NCI-H1105 treated with DMSO at 0.1 percent for 48 hours (cell line): ENCODE measurements at places on chromosomes 4 and X.
A peak's percentile ranks its signal among the peaks of the same experiment; 100 is the strongest.

GRCh38 chr4:47538111-47538824, 53.2 kb downstream of the ATP10D start:
- no peak for DNase-seq

- no peak for DNase-seq
These were observed 80.1 kb upstream of the SHOX start for GRCh38 chrX:550514-550913.

DNA sequence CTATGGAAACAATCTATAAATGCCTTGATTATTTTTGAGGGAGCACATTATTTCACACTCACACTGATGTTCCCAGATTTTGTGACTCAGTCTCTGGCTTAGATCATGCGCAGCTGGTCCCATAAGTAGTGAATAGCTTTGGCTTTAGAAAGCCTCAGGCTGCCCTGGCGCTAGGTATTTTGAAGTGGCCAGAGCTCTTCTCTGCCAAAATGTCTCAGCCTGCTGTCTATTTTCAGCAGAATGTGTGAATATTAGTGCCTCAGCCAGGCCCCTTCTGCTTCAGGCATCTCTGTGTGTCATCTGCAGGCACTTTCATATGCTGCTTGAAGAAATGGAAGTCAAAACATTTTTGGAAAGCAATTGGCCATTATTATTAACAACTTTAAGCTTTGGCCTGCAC, 931.0 kb upstream of the INTU start:
- peak; percentile 15 for DNase-seq

DNA sequence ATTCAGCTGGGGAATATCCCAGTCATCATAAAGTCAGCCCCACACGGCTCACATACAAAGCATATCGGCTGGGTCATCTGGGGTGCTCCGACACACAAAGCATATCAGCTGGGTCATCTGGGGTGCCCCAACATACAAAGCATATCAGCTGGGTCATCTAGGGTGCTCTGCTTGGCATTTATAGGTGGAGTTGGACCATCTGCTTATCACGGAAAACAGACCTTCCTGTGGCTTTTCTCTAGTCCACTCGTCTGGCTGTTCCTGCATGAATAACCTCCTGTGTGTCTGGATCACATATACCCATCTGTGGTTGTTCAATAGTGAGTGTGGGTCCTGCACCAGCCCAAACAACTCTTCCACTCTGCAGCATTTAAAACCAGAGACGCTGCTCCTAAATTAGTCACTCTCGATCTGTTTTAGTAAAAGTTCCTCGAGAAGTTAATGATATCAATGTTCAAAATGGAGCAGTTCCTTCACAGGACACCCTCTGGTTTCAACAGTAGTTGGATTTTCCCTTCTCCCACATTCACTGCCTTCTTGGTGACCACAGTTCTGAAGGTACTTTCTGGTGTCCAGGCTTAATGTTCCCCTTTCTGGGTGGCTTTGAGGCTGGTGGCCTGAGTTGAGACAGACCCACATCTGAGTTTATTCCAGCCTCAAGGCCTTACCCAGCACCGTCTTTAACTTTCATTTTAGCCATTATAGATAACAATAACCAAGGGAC, 70.0 kb upstream of the FRG1 start:
- DNase-seq, result no peak

DNA sequence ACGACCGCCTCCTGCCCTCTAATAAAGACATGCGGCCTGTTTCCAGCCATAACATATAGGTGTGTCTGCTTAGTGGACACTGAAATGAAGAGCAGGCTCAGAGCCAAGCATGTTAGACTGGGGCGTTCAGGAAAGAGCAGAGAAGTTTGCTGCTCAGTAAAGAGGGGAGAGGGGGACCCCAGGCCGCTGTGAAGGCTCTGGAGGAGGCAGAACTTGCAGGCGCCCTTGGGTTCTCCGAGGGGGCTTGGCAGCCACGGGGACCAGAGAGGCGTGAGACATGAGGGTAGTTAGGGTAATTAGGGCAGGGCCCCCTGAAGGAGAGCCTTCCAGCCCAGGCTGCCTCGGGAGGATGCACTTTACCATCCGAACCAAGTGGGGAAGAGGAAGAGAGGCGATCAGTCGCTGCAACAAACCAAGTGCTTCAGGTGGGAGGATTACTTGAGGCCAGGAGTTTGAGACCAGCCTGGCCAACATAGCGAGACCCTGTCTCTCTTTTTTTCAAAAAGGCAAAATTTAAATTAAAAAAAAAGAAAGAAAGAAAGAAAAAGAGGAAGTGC, 46.6 kb upstream of the CDKN2AIP start:
- DNase-seq, result no peak

DNA sequence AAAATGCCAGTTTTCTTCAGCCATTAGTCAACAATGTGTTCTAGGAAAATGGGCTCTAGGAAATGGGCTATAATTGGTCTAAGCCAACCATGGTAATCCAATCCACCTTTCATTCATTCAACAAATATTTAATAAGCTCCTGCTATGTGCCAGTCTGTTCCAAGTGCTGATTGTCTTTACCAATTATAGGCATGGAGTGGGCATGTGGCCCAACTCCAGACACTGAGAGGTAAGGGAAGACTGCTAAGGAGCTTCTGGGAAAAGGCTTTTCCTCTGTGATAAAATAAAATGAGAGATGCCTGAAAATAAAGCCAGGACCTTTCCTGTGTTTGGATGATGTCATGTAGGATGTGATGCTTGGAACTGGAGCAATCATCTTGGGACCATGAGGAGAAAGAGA, 43.3 kb downstream of the HOPX start:
- DNase-seq, result peak; percentile 3

- no peak for DNase-seq
These were observed 13.6 kb upstream of the ABLIM2 start for GRCh38 chr4:8171984-8172924.

DNA sequence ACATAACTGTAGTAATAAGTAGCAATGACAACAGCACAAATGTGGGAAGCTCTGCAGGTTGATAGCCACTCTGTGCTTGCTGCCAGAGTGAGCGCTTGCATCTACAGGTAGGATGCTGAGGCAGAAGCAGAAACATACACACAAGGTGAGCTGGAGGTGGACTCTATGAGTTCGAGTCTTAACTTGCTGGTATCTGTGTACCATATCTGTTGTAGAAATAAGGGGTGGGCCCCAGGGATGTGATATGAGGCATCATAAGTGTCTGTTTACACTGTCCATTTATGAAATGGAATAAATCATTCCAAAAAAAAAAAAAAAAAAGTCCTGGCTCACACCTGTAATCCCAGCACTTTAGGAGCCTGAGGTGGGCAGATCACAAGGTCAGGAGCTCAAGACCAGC, 32.8 kb upstream of the EIF4E start:
- DNase-seq, result no peak

DNA sequence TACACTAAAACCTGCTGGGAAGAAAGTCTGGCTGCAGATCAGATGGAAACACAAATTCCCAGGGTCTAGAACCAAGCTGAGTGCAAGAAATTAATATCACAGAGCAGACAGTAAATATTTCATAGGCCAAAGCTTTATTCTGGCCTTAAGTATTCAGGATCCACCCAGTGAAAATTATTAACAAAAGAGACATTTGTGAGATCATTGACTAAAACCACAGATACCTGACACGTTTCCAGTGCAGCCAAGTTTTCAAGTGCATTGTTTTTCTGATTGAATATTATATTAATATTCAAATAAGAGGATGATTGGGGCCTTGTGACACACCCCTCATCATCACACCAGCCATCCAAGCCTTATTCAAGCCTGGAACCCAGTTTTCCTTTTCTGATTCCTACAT, 10.3 kb downstream of the ELOVL6 start:
- DNase-seq, result no peak

GRCh38 chrX:11575332-11575731, 90.4 kb downstream of the ARHGAP6 start:
- no peak for DNase-seq

DNA sequence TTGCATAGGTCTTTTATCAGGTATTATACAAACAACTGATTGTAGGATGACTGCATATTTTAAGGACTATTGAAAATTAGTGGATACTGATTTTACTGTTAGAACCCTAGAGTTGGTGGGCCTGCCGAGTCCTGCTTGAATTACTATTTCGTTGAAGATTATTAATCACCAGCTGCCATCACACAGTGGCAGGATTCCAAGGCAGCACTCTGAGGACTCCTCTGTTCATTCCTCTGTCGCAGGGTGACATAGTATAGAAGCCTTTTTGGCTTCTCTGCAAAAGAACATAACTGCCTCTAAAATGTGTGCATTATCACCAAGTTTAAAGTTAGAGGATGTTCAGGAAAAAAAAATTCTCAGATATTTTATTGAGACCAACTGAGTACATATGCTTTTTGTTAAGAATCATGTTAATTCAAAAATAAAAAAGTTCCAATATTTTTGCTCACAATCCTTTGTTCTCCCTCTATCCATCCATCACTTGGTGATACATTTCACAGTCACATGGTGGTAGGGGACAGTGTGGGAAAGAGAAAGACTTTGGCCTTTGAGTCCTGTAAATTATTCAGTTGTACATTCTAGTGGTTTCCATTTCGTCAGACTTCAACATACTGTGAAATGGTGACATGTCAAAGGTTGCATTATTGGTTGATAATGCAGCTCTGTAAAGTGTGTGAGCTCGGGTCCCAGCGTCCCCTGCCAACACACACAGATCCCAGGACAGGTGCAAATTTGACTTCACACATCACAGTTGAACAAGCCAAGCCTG, 332.5 kb downstream of the GRID2 start:
- DNase-seq, result peak; percentile 3

DNA sequence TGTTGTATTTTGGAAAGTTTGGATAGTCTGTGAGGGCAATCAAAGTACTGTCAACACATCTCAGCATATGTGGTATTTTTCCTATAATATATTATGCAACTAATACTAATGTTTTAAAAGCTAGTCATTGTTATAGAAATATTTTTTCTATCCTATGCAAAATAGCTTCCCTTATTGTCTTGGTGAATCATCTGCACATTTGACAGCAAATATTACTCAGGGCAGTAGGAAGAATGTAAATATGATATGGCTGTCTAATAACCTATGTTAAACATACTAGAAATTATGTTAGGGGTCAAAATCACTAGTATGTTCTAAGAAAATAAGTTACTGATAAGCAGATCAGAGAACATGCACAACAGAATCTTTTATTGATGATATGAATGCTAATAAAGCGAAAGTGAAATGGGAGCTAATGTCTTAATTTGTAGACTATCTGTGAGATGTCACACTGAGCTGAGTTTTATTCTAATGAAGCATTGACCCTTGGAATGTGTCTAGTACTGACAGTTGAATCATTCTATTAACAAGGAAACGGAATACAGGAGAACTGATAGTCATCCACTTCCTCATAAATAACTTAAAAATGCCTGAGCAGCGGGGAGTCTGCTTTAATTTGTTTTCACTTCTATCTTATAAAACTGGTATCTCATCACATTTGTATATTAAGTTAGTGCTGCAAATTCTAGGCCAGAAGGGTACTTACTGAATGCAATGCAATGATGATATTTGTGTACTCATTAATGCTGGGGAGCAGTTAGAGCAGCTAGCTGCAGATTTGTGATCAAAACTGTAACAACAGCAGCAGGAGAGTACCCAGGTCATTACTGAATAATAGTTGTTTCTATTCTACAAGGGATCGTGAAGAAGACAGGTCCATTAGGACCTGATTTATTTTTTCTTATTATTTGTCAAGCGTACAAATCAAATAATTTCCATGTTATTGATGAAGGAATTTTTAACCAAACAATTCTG, 440.3 kb upstream of the AADAT start:
- no peak for DNase-seq

GRCh38 chr4:142238589-142238988, 602.2 kb downstream of the IL15 start:
- no peak for DNase-seq

- DNase-seq, result no peak
These were observed 205.9 kb downstream of the TLL1 start for GRCh38 chr4:166078955-166079354.

DNA sequence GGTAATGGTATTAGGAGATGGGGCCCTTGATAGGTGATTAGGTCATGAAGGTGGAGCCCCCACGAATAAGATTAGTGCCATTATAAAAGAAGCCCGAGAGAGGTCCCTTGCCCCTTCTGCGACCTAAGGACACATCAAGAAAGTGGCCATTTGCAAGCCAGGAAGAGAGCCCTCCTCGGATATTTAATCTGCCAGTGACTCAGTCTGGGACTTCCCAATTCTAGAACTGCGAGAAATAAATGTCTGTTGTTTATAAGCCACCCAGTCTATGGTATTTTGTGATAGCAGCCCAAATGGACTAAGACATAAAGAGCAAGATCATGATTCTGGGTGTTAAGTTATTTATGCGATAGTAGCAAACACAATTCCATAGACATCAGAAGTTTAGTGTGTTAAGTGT, 192.2 kb downstream of the LDB2 start:
- no peak for DNase-seq

DNA sequence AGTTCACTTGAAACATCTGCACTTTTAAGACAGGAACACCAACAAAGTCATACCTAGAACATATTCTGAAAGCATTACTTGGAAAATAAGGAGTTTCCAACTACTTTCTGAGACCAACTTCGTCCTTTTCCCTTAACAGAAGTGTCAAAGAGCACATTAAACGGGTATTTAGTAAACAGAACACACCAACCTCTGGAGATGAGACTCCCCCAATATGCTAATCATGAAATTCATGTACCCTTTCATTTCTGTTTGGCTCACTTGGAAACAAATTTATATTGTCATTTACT, 69.2 kb downstream of the NOCT start:
- no peak for DNase-seq

GRCh38 chr4:71833232-71833900, 49.5 kb upstream of the GC start:
- no peak for DNase-seq

DNA sequence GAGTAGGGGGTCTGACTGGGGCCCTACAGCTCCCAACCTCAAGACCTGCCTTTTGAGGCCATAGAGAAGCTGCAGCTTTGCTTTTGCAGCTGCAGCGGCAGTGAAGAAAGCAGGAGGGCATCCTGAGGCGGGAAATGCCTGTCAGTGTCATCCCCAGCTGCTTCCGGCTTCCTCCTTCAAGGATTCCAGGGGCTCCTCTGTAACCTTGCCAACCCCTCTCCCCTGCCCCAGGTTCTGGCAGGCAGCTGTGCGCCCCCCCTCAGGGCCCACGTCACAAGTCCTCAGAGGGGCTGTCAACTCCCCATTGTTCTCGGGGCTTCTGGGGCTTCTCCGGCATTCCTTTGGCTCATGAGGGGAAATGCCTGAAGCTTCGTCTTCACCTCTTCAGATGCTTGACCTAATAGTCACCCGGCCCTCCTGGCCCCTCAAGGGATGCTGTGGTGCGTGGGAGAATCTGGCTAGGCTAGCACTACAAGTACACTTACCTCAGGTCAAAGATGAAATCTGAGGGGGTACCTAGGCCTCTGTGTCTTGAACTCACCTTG, 31.9 kb downstream of the APLN start:
- no peak for DNase-seq
